Mucosa of descending colon (tissue), 3 donors: ENCODE measurements at places on chromosomes 4 and X. TPM values are rescaled to one million over a fixed set of nuclear protein-coding genes. Genes with fewer than 3 reads are reported as not detected.

DNA sequence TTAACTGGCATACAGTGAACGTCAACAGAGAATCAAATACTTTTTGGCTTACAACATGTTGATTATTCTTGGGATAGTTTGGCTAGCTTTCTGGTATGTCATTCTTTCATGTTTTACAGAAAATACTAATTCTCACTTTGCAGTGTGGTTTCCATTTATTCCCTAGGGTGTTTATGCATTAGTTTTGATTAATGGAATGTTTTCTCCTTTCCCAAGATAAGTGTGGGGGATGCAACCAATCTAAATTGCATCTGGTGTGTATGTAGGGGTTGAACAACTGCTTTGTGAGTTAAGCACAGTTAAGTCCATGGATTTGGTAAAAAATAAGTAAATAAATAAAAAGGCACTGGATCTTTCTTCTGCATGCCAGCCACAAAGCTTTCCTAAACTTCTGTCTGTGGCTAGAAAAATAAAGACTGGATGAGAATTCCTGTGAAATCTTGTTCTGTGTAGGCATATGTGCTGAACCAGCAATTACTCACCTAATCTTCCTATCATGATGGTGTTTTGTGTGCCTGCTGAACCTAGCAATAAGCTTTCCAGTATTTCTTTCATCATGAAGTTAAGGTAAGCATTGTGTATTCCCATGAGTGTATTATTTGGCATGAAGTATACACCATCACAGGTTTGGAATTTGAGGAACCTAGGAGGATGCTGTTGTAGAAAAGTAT, 50.6 kb upstream of the TENM3 start:
- no peak for DNase-seq

Gene DCAF8L2
- total RNA-seq: not detected

Gene NWD2
- total RNA-seq: 1.3 TPM

DNA sequence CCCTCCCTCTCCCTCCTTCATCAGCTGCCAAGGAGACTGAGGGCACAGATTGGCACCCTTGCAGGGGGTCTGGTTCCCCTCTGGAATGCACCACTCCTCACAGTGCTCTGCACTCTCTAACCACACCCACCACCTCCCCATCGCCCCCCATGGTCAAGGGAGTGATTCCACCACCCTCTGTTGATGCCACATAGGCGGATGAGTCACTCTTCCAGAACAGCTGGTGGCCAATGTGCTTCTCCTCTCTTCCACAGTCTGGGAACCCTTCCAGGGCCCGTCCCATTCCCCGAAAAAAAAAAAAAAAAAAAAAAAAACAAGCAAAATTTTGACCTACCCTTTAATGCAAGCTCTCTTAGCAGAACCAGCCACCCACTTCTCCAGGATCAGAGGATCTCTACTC, 341.3 kb upstream of the KLF3 start:
- DNase-seq: no peak

Gene RHOXF2
- total RNA-seq: not detected

DNA sequence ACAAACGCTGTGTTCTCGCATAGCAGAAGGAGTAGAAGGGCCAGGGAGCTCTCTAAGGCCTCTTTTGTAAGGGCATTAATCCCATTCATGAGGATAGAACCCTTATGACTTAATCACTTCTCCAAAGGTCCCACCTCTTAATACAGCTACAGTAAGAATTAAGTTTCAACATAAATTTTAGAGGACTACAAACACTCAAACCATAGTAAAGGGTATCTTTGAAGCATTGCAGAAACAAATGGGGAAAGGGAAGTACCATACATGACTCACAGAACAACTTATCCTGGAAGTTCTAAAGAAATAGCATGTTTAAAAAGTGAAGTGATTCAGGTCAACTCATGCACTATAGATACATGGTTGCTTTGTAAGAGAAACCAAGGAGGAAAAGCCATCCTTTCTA, 680.8 kb downstream of the RPA4 start:
- DNase-seq: no peak

GRCh38 chr4:143531380-143531779, 17.9 kb downstream of the SMARCA5 start:
- no peak for DNase-seq

DNA sequence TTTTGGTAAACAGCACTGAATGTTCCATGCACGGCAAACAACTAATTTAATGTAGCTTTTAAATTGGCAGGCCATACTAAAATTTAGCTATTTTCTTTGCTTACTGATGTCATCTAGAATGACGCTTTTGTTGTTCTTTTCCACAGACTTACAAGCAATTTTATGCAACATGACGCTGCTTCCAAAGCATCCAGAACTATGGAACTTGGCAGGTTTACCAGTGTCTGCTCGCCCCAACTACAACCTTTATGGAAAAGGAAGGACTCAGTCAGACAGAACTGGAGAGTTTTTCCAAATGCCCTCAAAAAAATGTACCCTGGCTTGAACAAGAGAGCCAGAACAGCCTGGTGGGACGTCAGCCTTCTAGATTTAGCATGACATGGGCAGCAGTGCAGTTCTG, 58.7 kb downstream of the ANOS1 start:
- no peak for DNase-seq

GRCh38 chr4:61750810-61751209, 550.7 kb downstream of the ADGRL3 start:
- no peak for DNase-seq
